ENCODE measurements at places on chromosomes 5 and 9.

GRCh38 chr5:40474250-40474649 is 205.5 kb upstream of the PTGER4 start:
- no peak for DNase-seq

DNA sequence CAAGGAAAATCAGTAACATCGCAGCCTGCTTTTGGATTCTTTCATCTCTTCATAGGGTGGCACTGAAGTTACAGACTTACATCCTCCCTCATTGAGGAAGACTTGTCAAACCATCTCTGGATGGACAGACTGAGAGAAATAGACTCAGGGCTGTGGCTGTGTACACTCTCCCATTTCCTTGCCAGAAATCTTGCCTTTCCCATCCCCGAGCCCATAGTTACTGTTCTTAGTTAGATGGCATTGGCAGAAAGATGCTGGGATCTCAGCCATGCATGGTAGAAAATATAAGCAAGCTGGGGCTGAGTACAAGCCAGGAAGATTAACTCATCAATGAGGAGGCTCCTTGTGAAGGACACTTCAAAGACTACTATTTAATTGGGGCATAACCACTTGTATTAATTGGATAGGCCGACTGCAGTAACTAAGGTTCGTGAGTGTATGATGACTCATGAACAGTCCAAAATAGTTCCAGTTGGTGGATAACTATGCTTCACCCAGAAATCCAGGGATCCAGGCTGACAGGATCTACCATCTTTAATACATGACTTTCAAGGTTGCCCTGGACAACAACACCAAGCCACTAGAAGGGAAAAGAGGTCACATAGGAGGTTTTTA is 137.9 kb downstream of the TMEM38B start:
- DNase-seq, result no peak

DNA sequence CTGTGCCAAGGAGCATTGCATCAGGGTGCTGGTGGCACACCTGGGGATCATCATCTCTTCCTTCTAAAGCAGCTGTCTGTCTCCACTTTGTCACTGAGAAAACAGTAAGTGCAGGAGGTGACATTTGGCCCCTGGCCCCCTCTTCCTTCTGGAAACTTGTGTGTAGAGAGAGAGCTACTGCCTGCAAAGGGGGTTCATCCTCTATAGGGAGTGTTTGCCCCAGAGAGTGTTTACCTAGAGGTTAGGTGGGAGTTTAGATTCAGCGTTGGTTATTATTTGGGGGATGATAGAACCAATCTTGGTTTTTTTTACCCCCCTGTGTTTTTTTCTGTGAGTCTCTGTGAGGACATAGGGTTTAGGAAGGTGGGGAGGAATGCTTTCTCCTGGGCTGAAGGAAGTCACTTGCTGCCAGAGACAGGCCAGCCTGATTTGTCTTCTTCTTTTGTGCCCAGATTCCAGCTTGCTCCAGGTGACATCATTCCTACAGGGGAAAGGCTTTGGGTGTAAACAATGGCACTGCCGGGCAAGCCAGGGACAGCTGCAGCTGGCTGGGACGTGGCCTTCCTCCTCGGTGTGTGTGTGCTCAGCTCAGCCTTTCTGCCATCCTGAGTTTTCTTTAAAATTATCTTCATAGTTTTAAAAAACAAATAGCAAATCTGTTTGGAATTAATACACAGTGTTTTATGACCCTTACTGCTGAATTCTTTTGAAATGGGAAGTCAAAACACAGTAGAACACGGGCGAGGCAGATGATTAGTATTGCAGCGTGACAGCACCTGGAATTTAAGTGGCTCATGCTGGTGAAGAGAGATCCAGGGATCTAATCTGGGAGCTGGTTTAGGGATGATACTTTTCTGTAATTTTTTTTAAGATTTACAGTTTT is 24.5 kb downstream of the PRRC2B start:
- no peak for DNase-seq

GRCh38 chr5:153515301-153515700 is 24.8 kb downstream of the GRIA1 start:
- no peak for DNase-seq

- no peak for DNase-seq
Observed at GRCh38 chr5:149886060-149886459, 58.5 kb downstream of the PDE6A start.

DNA sequence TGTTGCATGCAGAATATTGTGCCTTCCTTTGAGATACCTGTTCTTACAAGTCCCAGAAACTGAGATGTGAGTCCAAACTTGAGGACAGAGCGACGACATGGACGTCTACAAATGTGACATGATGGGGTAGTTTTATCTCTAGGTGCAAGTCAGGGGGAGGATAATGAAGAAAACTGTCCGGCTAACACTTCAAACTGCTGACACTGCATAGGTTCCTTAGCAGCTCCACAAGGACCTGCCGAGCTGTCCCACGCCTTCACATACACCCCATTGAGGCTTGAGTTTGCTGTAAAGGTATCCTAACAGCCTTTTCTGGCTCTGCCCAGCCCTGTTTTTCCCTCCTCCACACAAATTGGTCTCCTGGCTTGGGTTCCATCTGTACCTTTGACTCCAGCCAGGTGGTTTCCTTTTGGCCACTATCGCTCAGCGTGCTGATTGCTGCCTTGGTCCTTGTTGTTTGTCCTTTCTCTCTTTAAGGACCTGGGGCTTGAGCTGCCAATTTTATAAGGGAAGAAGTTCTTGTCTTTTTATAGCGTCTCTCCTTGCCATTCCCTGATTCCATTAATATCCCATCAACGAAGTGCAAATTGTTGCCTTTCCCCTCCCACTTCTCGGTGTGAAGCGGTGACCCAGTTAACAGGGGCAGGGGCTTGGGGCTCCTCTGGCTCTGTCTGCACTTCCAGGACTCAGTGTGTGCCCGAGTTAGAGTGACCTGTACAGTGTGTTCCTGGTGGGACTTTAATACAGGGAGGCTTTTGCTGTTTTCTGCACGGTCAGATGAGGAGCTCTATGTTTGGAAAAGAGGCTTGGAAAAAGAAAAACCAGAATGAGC is 100.3 kb downstream of the PCSK1 start:
- no peak for DNase-seq

DNA sequence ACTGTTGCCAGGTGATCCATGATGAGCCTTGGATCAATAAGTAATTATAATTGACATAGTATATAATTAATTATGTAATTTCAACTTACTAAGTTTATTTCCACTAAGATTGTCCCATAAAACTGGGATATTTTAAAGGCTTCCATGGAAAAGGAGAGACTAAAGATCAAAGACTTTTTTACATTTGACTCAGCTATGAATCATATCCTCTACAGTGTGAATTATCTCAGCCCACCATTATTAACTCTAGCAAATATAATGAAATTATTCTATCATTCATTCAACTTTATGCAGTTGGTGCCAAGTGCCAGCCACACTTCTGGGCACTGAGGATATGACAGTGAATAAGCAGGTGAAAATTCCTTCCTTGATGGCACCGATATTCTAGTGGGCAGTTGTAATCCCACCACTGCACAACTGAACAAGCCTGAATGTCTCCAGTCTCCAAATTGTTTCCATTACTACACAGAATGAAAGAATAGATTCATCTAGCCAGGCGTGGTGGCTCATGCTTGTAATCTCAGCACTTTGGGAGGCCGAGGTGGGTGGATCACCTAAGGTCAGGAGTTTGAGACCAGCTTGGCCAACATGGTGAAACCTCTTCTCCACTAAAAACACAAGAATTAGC is 21.9 kb upstream of the TXN start:
- DNase-seq, result no peak

GRCh38 chr9:99262949-99263418 is 40.9 kb downstream of the SEC61B start:
- DNase-seq, result no peak

DNA sequence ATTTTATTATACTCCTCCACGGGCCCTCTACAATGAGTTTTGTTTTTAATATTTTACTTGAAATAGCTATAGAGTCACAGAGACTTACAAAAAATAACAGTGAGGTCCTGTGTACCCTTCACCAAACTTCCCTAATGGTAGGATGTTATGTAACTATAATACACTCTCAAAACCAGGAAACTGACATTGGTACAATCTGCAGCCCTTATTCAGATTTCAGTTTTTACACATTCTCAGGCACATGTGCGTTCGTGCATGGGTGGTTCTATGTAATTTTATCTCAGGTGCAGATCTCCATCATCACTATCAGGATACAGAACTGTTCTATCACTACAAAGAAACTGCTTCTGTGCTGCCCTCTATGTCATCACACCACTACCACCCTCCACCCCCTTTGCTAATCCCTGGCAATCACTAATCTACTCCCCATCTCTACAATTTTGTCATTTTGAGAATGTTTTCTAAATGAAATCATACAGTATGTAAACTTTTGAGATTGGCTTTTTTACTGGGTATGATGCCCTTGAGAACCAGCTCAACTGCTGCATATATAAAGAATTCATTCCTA is 16.4 kb downstream of the RAB14 start:
- no peak for DNase-seq

DNA sequence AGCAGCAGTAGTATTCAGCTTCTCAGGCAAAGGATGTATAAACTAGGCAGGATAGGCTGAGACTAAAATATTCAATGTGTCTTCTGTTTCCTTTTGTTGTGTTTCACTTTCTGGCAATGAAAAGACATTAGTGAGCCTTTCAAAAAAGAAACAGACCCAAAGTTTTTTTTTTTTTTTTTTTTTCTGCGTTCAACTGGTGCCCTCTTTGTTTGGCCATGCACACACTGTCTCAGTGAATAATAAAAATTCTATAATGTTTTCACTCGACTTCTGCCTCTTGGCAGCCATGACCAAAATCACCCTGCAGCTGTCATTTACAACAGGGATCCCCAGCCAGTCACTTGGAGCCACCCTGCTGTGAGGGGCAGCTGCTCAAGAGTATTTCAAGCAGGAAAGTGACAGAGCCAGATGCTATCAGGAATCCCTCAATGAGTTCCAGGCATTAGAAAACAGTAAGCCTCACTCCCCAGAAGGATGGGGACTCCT is 44.0 kb upstream of the MAN2A1 start:
- peak; percentile 86 for DNase-seq

DNA sequence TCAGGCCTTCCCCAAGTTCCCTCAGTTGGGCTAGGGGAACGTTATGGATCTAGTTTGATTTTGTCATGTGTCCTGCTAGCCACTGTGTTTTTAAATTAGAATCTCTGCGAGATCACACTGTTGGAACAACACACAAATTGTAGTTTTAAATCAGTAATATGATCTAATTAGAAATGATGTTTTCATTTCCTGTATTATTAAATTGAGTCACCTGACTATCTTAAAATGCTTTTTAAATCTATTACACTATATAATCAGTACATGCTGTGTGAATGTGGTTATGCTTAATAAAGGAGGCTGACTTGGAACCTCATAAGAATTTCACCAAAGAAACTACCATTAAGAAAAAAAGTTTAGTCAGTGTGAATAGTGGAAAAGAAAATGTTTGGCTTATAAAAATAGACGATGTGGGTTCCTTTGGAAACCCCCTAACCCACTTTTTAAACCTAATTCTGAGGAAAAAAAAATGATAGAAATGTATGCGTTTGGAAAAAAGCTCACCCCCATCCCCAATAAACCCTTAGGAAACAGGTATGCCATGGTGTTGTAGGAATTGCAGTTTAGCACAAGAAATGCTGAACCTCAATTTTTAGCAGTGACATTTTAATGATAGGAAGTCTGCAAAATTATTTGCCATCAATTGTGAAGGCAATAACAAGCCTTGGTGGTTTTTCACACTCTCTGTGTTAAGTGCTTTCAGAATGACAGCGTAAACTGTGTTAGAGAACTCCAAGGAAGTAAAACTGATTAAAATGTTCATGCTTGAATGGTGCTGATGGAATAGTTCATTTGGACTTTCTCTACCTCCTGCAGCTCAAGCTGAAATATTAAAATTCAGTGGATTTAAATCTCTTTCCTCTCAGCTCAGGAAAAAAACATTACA is 59.0 kb downstream of the TLE4 start:
- no peak for DNase-seq

DNA sequence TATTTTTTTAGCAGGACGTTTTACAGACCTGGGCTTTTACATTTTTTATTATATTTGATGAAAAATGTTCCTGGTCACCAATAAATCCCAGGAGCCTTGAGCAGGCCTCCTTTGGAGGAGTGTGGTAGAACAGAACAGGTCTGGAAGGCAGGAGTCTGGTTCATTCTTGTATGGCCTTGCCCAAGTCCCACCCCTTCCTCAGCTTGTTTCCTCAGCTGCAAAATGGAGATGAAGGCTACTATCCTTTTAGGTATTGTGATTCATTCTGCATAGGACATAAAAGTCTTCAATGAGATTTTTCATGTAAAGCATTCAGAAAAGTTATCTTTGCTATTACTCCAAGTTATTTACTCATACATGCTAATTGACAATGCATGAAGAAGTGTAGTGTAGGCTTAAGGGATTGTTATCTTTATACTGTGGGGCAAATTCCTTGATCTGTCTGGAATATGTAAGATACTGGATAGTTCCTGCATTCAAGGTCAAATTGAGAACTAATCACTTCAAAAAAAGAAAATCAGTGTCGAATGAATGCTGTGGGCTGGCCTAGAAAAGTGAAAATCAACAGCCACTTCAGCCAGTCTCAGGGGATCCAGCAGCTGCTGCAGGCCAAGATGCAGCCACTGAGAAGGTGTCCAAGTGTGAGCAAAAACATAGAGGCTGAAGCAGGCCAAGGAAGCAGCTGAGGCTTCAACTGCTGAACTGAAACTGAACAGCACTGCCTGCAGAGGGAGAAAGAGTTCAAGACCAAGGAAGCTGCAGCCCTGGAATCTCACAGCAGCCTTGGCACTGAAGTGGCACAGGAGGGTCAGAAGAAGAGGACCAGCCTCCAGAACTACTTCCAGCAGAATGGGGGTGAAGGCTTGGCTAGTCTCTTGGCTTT is 15.5 kb upstream of the SLC36A3 start:
- DNase-seq, result peak; percentile 65

GRCh38 chr5:172901788-172902496 is 57.3 kb upstream of the RPL26L1 start:
- DNase-seq, result no peak

DNA sequence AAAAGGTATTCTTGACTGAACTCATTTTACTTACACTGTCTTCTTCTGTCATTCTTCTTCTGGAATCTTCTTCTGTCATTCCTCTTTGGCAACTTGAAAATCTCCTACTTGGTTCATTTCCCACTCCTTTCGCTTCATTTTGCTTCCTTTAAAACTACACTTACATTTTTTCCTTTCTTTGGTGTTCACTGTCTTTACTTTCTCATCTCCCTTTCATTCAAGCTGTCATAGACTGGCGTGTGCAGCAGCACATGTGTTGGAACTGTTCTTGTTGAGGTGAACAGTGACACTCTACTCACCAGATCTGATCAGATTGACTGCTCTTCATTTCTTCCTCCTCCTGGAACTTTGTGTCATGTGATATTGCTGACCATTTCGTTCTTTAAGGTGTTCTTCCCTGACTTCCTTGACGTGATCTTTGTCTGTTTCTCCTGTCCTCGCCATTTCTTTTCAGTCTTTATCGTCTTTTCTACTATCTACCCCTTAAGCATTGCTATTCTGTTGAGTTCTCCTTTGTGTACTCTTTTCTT is 6.4 kb downstream of the DNAJC25 start:
- no peak for DNase-seq

DNA sequence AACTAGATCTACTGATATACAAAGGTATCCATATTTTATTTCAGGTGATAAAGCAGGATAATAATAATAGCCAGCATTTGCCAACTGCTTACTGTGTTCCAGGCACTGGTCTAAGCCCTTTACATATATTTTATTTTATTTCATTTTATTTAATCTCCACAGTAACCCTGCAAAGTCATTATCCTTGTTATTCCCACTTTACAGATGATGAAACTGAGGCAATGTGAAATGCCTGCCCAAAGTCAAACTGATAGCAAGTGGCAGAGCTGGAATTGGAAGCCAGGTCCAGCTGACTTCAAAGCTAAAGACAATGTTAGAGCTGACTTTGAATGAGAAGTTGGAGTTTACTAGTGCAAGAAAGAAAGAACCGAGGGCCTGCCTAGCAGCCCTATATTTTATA is 24.8 kb downstream of the MORN5 start:
- DNase-seq, result no peak
